ENCODE measurements at places on chromosomes 7 and 10.

- no peak for DNase-seq
Observed at GRCh38 chr7:36090976-36091873, 61.8 kb upstream of the EEPD1 start.

DNA sequence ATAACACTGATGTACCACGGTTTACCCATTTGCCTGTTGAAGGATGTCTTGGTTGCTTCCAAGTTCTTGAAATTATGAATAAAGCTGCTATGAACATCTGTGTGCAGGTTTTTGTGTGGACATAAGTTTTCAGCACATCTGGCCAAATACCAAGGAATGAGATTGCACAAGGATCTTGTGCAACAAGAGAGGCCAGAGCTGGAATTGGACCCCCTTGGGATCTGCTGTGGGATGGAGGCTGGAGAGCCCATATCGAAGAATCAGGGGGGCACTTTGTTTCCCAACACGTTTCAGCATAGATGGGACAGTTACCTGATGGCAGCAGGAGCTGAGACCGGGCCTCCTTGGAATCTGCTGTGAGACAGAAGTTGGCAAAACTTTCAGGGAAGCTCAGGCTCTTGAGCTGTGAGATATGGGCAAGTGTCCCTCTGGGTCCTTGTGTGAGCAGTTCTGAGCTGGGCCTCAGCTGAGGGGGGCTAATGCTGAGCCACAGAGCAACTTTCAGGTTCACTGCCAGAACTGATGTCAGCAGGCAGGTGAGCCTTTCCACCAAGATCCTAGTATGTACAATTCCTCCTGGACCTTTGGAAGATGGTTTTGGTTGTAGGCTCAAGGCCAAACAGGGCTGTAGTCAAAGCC lies 115.2 kb upstream of the RAB18 start:
- DNase-seq: no peak

- DNase-seq: peak; percentile 18
Observed at GRCh38 chr7:87564296-87564963, 36.3 kb downstream of the ABCB1 start.

GRCh38 chr7:112938863-112939573 lies 147.6 kb downstream of the GPR85 start:
- no peak for DNase-seq
